ENCODE measurements at places on chromosomes 2 and 18.

DNA sequence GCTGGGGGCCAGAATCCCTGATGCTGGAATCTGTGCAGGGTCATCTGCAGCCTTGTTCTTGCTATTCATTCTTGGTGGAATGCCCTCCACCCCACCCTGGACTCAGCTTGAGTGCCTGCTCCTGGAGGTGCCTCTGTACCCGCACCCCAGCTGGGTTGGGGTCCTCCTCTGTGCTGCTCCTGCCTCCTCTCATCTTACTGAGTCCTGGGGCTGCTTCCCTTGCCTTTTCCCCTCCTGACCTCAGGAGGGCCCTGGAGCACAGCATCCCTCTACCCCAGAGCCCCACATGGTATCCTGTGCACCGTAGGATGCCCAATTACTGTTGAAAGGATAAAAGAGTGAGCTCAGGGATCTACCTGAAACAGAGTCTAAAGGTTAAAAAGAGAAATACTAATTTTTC, 81.6 kb downstream of the CIB4 start:
- DNase-seq = peak; percentile 13

DNA sequence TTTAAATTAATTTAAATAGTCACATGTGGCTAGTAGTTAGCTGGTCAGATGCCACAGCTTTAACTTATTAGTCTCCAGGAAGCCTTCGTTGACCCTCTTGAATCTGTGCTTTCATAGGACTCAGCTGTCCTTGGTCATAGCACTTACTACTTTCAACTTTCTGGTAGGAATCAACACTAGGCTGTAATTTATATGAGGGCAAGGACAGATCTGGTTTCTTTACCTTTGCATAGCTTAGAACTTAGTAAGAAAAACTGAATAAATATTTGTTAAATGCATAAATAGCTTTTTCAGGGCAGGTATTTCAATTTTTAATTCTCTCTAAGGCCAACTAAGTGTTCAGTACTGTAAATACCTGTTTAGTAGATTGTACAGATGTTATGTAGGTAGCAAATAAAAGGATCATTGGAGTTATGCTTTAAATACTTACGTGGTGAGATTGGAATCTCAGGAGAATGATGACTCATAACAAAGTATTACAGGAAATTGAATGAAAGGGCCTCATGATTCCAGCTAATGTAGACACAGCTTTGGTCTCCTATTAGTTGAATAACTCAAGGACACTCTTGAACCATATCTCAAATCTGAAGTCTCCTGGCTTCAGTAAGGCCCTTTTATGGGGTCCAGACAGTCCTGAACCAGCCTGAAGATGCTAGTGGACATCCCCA, 2.6 kb downstream of the CLIP4 start:
- no peak for DNase-seq

GRCh38 chr18:77754475-77755044, 504.9 kb downstream of the GALR1 start:
- DNase-seq = no peak

DNA sequence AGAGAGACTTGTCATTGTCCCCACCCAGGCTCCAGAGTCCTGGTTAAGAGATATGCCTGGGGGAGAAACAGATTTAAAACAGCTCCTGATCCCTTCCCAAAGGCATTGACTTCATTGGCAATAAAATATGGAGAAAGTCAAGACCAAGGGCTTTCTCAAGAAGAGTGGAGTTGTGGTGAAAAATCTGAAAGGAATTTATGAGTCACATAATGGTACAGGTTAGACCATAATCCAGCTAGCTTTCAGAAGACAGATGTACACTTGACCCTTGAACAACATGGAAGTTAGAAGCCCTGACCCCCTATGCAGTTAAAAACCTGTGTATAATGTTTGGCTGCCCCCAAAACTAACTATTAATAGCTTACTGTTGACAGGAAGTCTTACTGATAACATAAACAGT, 599.1 kb upstream of the SOX11 start:
- no peak for DNase-seq

DNA sequence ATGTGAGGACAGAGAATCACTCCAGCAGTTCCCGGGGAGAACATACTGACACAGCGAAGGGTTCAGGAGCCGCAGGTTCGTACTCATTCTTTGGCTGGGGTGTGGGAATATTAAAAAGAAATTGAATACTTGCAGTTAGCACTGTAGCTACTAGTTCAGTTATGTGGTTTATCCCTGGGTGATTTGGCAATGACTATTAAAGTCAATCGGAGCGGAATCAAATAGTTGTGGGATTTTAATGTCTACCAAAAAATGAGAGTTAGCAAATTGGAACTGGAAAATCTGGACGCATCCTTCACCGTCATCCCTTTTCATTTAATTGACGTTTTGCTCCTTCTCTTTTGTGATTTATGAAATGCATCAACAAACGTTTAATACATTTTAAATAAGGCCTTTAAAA, 50.8 kb downstream of the GBX2 start:
- DNase-seq = no peak

- DNase-seq = no peak
These were observed 1131.0 kb upstream of the NXPH2 start for GRCh38 chr2:139911160-139911559.

- no peak for DNase-seq
These were observed 98.5 kb upstream of the LRRTM1 start for GRCh38 chr2:80403081-80403480.
